Heart right ventricle (tissue), 16 donors: ENCODE measurements at places on chromosomes 6 and 20. TPM values are rescaled to one million over a fixed set of nuclear protein-coding genes. Genes with fewer than 3 reads are reported as not detected.

The FERMT1 gene
- 0.57 TPM for total RNA-seq

- DNase-seq, result no peak
These were observed 137.3 kb downstream of the STXBP5 start for GRCh38 chr6:147341486-147341885.

DNA sequence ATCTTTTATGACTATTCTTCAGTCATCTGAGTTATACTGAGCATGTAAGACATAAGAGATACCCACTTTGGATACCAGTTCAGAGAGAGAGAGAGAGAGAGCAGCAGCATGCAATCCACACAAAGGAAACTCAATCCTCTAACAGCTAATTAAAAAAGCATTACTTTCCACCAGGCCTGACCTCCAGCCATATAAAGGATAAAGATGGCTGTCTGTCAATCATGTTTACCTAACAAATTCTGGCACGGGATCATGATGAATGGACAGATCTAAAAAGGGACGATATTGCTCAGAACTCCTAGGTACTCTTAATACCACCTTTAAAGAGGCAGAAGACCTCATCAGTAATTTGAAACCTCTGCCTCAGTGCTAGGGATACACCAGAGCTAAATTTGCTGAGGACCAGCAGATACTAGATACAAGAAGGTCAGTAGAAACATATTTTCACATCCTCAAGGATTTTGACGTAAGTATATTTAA lies 159.2 kb downstream of the RPS12 start:
- DNase-seq, result no peak

- DNase-seq, result no peak
These were observed 4.9 kb upstream of the TEAD3 start for GRCh38 chr6:35501784-35502183.

The AFDN gene
- 55.3 TPM for total RNA-seq

The SPATA25 gene
- total RNA-seq, result 2.6 TPM

DNA sequence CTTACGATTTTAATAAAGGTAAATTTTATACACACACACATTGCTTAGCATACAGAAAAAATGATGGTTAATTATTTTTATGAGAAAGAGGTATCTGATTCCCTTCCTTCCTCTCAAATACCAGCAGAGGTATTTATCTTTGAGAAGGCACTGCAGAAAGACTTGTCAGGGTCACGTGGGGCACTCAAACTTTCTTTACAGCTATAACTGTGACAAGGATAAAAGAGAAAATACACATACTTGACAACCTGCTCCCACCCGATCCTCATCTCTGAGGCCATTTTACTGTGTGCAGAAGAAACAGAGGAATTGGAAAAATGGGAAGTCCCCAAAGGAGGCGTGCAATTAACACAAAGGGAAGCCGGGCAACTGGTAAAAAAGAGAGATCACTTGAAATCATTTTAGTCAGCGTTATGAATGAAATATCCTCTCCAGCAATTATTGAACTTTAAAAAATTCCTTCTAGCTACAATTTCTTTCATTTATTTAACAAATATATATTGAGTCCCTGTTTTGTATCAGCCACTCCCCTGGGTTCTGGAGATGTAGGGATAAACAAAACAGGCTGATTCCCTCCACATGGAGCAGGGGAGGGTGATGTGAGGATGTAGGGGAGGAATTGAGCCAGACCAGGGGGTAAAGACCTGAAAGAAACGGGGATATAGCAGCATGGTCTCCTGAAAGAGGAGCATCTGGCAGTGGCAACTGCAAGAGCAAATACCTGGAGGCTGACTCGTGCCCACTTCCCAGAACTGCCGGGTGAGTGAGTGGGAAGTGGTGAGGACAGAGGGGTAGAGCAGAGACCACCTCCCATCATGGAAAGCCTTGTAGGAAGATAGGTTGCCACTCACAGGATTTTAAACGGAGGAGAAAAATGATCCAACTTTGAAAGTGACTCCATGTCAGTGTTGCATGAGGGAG lies 510.3 kb downstream of the KIF16B start:
- DNase-seq, result no peak

- DNase-seq, result no peak
These were observed 227.5 kb upstream of the MYLIP start for GRCh38 chr6:15901141-15902115.

- no peak for DNase-seq
These were observed 79.0 kb downstream of the MAN1A1 start for GRCh38 chr6:119270545-119270944.

The VSTM2L gene
- 1.8 TPM for total RNA-seq

- no peak for DNase-seq
These were observed 173.9 kb downstream of the QKI start for GRCh38 chr6:163588220-163588919.

The STX11 gene
- 15.9 TPM for total RNA-seq

- no peak for DNase-seq
These were observed 516.7 kb downstream of the HDGFL1 start for GRCh38 chr6:23086100-23086499.

The NHSL1 gene
- 76.9 TPM for total RNA-seq

DNA sequence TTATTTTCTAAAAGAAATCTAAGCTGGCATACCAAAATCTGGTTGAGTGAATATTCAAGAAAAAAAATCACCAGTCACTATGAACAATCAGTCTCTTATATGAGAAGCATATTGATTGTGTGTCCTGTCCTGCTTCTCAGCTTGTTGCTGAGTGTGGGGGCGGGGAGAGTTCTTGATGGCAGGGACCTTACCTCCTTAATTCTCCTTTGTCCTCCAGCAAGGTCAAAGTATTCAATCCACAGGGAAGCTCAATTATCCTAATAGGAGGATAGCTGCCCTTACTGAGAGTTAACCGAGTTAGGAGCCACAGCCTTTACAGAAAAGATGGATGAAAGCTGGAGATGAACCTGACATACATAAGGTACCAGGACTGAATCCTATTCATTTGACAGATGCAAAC lies 154.0 kb downstream of the LY86 start:
- DNase-seq, result no peak

GRCh38 chr20:57657535-57658446 lies 37.6 kb upstream of the ZBP1 start:
- DNase-seq, result peak; percentile 44

The TNFRSF21 gene
- 7.2 TPM for total RNA-seq

The CYP39A1 gene
- total RNA-seq, result 6.8 TPM

DNA sequence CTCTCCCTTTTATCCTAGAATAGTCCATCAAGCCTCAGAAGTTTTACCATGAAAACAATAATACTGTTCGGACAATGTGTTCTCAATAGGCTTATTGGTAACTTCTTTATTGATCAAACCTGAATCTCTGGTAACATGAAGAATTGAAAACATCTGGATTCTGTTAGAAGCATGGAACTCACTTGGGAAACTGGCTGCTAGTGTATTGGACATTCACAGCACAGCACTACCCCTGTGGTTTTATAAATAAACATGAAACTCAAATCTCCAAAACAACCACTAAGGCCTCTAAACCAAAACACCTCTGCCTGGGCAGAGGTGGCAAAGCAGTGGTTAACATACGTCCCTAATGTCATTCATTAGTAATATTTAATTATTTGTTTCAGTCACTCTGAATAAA lies 157.6 kb upstream of the KCNQ5 start:
- no peak for DNase-seq

DNA sequence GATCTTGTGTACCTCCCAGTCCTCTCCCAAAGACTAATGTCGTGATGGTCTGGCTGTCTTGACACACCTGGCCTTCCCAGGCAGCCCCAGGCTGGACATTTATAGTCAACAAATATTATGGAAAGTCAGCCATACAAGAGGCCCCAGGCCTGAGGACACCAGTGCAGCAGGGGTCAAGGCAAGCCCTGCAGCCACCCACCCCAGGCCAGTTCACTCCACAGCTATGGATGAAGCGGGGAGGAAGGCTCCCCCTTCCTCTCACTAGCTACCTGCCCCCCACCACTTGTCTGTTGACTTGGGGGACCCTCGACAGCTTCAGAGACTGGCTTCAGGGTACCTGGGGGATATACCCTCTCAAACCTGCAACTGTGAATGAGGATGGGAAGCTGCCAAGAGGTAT lies 132.1 kb downstream of the MRPL14 start:
- no peak for DNase-seq

The KCNQ2 gene
- not detected for total RNA-seq

- DNase-seq, result peak; percentile 59
These were observed 183.7 kb upstream of the JAG1 start for GRCh38 chr20:10857352-10858070.

DNA sequence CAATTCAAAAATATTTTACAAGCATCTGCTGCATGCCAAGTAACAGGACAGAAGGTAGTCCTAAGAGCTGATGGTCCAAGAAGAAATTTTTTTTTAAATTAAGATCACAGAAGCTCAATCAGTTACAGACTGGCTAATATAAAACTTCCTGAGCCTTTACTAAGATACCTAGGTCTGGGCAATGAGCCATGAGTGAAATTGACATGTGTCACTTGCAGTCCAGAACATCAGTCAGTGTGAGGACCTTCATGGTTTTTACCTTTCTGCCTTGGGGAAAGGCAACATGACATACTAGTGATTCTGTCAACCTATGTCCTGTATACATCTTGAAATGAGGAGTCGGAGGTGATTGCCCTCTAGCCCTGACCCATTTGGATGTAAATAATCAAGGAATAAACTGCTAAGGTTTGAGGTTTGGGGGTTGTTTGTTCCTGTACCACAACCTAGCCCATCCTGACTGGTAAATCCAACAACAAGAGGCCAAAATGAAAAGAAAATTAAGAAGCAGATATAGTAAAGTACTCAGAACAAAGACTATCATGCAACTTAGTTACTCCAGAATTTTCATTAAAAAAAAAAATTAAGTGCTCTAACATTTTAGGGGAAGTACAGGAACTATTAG lies 70.0 kb downstream of the CNKSR3 start:
- no peak for DNase-seq

DNA sequence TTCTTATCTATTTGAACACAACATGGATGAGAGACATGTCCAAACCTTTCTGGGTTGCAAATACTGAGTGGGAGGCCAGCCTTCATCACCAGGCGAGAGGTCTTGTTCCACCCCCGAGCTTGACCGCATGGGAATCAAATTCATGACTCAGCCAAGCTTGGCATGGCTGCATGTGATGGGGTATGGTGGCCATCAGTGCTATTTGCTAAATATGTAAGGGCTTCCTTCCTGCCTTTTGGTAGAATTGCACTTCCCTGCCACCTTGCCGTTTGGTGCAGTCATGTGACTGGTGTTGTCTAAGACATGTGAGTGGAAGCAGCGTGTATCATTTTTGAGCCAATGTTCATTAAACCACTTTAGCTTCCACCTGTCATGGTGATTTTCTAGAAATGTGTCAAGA lies 508.9 kb upstream of the SULF2 start:
- DNase-seq, result no peak

DNA sequence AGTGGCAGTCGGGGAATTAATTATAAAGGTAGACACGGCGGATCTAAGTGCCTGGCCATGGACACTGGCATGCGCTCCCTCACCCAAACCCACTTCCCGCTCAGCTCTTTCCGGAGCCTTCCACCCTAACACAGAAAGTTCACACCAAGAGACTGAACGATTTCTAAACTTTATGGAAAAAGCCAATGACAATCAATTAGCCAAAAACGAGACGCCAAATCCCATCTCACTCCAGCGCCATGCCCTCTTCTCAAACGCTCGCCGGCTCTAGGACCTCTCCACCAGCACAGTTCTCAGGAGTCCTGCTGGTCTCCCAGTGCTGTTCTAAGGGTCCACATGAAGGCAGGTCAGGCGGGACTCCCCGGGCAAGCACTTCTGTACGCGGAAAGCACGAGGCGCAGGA lies 641 bp downstream of the SF3B5 start:
- DNase-seq, result no peak

DNA sequence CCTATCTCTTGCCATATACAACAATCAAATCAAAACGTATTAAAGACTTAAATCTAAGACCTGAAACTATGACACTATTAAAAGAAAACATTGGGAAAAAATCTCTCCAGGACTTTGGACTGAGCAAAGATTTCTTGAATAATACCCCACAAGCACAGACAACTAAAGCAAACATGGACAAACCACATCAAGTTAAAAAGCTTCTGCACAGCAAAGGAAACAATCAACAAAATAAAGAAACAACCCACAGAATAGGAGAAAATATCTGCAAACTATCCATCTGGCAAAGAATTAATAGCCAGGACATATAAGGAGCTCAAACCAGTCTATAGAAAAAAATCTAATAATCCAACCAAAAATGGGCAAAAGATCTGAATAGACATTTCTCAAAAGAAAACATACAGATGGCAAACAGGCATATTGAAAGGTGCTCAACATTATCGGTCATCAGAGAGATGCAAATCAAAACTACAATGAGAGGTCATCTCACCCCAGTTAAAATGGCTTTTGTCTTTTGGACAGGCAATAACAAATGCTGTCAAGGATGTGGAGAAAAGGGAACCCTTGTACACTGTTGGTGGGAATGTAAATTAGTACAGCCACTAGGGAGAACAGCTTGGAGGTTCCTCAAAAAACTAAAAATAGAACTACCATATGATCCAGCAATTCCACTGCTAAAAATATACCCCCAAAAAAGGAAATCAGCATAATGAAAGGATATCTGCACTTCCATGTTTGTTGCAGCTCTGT lies 76.2 kb downstream of the SNX5 start:
- DNase-seq, result no peak

The PRSS16 gene
- total RNA-seq, result not detected

DNA sequence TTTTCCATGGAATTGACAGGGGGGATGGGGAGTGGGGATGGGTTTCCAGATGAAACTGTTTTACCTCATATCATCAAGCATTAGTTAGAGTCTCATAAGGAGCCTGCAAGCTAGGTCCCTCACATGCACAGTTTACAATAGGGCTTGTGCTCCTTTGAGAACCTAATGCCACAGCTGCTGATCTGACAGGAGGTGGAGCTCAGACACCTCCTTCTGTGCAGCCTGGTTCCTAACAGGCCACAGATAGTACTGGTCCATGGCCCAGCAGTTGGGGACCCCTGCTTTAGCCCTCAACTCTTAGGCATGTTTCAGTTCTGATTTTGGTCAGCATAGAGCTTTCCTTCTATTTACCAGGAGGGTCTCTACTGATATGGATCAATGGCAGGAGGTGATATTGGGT lies 251.6 kb downstream of the LAMA2 start:
- no peak for DNase-seq

GRCh38 chr6:24223115-24223919 lies 97.3 kb downstream of the NRSN1 start:
- DNase-seq, result no peak

GRCh38 chr6:74434171-74434570 lies 738.2 kb downstream of the CD109 start:
- DNase-seq, result no peak

- no peak for DNase-seq
These were observed 338.0 kb downstream of the ADGRB3 start for GRCh38 chr6:68973066-68973465.

The BPIFA1 gene
- not detected for total RNA-seq
